GM12891 (cell line): ENCODE measurements at places on chromosomes 1 and 21.

- no peak for DNase-seq
Observed at GRCh38 chr1:81288689-81289088, 512.0 kb upstream of the ADGRL2 start.

GRCh38 chr1:218123968-218124367 is 161.1 kb upstream of the RRP15 start:
- no peak for DNase-seq

DNA sequence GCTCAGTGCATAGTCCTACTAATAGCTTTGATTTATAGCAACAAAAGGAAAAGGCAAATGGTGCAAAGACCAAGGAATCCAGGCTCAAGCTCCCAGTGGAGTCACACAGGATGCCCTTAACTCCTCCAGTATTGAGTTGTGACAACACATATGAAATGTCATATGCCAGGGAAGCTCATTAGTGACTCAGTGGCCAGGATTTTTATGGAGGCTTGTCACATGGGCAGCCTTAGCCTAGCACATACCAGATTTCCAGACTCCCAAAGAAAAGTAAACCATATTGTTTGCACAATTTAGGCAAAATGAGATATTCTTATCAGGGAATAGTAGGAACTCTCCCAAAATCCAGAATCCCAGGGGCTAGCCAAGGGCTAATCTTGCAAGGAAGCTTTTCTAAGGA is 129.2 kb downstream of the MAGI3 start:
- no peak for DNase-seq

GRCh38 chr1:192903142-192903541 is 94.3 kb downstream of the RGS2 start:
- no peak for DNase-seq

DNA sequence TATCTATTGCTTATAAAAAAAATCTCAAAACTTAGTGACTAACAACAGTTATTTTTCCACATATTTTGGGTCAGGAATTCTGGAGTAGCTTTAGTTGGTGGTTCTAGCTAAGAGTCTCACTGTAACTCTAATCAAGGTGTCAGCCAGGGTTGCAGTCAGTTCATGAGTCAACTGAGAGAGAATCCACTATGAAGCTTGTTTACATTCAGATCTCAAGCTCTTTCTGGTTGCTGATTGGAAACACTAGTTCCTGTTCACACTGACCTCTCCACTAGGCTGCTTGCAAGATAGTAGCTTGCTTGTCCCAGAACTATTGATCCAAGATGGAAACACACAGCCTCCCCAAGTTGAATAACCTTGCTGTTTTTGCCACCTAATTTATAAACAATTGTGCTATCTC is 1192.1 kb upstream of the B3GALT2 start:
- no peak for DNase-seq

GRCh38 chr1:214124281-214124805 is 136.6 kb downstream of the PROX1 start:
- no peak for DNase-seq

DNA sequence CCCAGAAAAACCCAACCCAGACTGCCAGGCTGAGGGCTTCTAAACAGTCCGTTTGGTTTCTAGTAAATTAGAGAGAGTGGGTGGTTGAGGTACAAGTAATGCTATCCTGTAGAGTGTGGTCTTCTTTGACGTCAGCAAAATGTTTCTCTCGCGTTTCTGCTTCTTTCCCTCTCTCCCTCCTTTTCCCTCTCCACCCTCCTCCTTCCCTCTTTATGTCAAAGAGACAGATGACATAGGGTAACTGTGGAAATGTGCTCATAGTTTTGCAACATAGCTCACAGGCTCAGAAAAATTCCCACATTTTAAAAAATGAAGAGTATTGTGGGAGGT is 158.3 kb downstream of the TOMM20 start:
- DNase-seq = no peak

DNA sequence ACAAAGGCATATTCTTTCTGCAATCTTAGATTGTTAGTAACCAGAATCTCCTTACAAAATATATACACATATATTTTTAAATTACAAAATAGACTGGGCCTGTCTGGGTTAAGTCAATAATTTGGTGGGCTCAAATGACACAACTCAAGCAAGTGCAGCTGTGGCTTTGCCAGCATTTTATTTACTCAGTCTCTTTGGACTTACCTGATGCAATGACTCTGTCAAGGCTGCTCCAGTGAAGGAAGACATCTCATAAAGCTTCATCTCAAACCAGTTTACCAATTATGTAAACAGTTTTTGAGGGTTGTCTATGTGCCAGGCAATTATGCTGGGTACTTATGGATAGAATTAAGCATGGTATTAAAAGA is 22.8 kb upstream of the ABCA4 start:
- no peak for DNase-seq

DNA sequence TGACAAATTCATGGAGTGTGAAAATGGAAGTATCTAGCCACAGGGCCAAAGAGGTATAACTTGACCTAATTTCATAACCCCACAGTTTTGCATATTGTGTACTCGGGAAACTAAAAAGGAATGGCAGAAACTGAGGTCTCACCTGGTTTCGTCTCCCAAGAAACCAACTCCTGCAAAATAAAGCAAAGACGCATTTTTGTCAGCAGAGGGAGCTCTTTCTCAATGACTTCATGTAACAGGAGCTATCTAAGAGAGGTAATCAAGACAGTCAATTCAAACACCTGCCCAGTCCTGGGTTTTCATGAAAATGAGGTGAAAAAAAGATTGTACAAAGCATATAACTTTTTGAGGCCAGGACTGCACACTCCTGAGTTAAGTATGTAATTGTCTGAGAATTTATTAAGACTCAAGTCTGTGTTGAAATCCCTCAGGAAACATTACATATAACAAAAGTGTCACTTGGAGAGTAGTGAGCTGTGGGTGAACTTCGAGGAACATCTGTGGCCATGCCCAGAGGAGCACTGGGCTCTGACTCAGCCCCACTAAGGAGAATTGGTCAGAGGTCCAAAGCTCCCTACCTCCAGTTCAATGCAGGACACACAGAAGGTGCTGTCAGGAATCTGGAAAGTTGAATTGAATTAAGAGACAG is 17.6 kb downstream of the FCRL4 start:
- no peak for DNase-seq

- no peak for DNase-seq
Observed at GRCh38 chr1:2967329-2967725, 53.9 kb upstream of the ACTRT2 start.

- DNase-seq = no peak
Observed at GRCh38 chr1:169348383-169349036, 19.1 kb downstream of the NME7 start.

DNA sequence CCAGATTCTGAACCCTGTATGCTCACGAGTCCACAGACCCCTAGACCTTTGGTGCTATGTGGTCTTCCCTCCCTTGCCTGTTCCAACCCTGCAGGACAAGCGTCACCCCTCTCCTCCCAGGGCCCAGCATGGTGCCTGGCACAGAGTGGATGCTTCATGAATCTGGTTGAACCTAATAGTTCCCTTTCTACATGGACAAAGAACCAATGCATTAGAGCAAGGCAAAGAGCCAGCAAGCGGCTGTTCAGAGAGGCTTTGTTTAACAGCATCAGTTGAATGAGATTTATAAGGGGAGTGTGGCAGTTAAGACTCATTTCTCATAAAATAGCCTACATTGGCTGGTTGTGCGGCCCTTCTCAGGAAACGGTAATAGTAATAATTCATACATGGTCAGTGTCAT is 14.9 kb downstream of the SLC26A9 start:
- no peak for DNase-seq

DNA sequence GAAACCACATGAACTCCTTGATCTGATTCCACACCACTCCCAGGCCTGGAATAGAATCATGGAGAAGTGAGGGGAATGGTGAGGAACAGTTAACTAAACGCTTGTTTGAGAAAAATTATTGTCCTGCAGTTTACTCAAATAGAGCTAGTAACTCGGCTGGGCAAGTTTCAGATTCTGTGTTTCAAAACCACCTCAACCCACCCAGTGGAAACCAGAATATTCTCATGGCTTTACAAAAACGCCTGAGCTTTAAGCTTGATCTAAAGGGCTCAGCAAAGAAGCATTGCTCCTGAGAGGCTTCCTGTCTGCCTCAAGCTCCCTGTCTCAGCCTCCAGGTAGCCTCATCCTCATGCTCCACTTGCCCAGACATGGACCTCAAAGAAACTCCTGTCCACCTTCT is 16.6 kb downstream of the TCHHL1 start:
- no peak for DNase-seq

DNA sequence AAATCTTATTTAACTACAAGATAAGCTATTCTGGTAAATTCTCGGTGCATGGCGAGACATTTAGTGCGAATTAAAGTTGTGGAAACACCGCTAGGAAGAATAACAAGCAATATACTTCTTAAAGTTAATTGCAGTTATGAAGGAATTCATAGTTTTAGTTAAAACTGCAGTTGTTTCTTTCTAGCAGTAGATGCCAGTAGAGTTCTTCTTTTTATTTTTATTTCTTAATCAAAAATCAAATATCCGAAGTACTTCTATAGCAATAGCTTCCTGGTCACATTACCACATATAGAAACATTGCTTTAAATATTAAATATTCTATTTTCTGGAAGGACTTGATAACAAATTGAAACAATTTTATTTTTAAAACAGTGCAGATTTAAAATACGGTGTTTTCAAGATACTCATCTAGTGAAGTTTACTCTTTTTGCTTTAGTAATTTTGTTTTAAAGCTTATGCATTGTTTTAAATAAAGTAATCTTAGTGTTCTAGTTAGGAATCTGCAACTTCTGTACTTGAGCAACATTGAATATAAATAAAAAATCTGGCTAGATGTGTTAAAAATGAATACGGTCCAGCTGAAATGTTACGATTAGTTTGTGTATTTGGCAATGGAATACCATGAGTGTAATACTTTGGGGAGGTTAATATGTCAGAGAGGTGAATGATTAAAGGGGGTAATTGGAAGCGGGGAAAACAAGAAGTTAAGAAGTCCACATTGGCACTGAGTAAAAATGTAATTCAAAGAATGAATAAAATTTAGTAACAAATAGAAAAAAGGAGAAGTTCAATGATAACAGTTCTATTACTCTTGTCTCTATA is 2.7 kb upstream of the PRKACB start:
- DNase-seq = no peak

DNA sequence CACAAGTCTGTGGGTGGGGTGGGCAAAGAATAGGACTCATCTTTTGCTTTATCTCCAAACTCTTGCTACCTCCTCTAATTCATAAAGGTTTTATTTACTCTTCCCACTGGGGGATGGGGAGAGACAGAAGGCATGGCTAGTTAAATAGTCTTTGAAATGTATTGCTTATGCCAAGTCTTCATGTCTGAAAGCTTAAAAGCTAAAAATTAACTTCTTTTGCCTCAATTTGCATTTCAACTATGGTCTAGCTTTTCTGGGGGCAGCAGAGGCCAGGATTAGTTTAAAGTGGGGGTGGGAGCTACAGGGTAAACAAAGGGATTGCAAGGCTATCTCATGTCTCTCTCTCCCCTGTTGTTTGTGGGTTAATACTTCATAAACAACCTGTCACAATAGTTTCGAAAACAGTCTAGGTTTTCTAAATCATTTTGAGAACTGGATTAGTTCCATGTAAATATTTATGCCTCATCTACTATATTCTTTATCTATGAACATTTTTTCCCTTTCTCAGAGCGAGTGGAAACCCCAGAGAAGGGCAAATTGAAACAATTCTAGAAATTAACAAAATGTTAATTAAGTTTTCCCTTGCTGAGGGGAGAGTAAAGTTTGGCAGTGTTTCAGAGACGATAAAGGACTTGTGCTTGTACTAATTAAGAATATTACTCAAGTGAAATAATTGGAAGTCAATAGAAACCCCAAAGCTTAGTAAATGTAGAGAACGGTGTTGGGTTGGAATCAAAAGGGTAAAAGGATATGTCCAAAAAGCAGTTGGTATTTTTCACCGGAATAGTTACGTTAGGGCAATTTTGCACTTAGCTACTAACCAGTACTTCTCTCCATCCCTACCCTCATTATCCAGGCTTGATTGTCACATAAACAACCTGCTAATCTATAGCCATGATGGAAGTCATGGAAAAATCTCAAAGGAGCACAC is 182.2 kb downstream of the GIPC2 start:
- DNase-seq = no peak

GRCh38 chr1:162536511-162536910 is 25.0 kb upstream of the UAP1 start:
- DNase-seq = no peak

- no peak for DNase-seq
Observed at GRCh38 chr1:241022366-241022765, 334.6 kb downstream of the RGS7 start.

GRCh38 chr1:212664409-212665199 is 35.0 kb downstream of the BATF3 start:
- DNase-seq = no peak

- DNase-seq = no peak
Observed at GRCh38 chr1:208885650-208886049, 641.5 kb upstream of the PLXNA2 start.
